Mesothelial cell of epicardium (in vitro differentiated cells): ENCODE measurements at places on chromosomes 6 and 20. TPM values are rescaled to one million over a fixed set of nuclear protein-coding genes. Genes with fewer than 3 reads are reported as not detected.

WASF1 gene
- total RNA-seq: 66.6 to 73.0 TPM (median 71.3 TPM) in 3 replicates

ENPP4 gene
- total RNA-seq: 4.8 to 5.2 TPM (median 5.1 TPM) in 3 replicates

TDP2 gene
- total RNA-seq: 24.8 to 26.7 TPM (median 25.2 TPM) in 3 replicates

PROKR2 gene
- total RNA-seq: 2.1 to 2.4 TPM (median 2.3 TPM) in 3 replicates

MCM8 gene
- 10.2 to 11.4 TPM (median 11.3 TPM) in 3 replicates for total RNA-seq

C6orf47 gene
- 19.0 to 19.3 TPM (median 19.2 TPM) in 3 replicates for total RNA-seq

CARMIL1 gene
- total RNA-seq: 12.4 to 15.7 TPM (median 14.2 TPM) in 3 replicates

GSTA2 gene
- not detected in 3 replicates for total RNA-seq

ZNF334 gene
- 31.8 to 34.5 TPM (median 32.5 TPM) in 3 replicates for total RNA-seq

RTN4IP1 gene
- 6.8 to 8.1 TPM (median 7.5 TPM) in 3 replicates for total RNA-seq

RBPJL gene
- total RNA-seq: not detected in 3 replicates

SMOC2 gene
- 4.4 to 4.9 TPM (median 4.8 TPM) in 3 replicates for total RNA-seq

EPHA7 gene
- total RNA-seq: 11.3 to 12.4 TPM (median 11.7 TPM) in 3 replicates

BLCAP gene
- total RNA-seq: 71.7 to 76.2 TPM (median 72.7 TPM) in 3 replicates

CD40 gene
- 3.8 to 5.0 TPM (median 4.3 TPM) in 3 replicates for total RNA-seq

MEP1A gene
- total RNA-seq: 0.16 TPM in 1 of 3 replicates, not detected in the others

SLC52A3 gene
- 0.25 to 0.36 TPM (median 0.29 TPM) in 3 replicates for total RNA-seq

GGTLC1 gene
- total RNA-seq: not detected in 3 replicates

SLC22A2 gene
- 0.07 TPM in 1 of 3 replicates, not detected in the others for total RNA-seq
